ENCODE measurements at places on chromosomes 4 and X.

DNA sequence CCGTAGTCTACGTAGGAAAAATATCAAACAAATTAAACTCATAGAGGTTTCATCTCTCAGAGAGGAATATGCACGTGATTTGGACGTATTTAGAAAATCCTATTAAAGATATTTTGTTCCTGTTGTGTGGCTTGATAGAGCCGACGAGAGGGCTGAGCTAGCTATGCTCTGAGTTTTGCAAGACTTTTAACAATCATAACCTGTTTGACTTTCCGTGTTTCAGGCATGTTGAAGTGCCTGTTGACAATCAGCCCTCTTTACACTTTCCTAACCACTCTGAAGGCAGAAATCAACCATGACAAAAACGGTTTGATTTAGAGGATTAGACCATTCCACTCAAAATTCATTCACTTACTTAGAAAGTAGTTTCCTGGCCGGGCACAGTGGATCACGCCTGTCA lies 297.3 kb downstream of the ASMT start:
- DNase-seq = no peak

DNA sequence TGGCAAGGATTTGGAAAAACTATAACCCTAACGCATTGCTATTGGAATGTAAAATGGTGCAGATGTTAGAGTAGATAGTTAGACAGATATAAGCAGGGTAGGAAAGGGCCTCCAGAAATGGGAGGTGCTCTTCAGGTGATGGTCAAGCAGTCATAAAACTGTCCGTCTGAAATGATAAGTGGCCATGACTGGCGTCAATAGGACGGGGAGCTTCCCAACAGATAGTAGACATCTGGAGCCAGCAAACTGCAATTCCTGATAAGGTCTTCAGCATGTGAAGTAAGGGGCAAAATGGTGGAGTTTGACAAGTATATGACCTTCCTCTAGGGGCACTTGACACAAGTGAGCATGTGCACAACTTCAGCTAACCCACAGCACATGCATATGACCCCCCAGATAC lies 250.4 kb downstream of the MAGEB5 start:
- DNase-seq = no peak

GRCh38 chrX:30649859-30650258 lies 3.4 kb upstream of the GK start:
- DNase-seq = no peak

GRCh38 chr4:90621080-90621479 lies 493.9 kb downstream of the CCSER1 start:
- no peak for DNase-seq

- no peak for DNase-seq
These were observed 28.8 kb downstream of the CHRNA9 start for GRCh38 chr4:40363945-40364344.

DNA sequence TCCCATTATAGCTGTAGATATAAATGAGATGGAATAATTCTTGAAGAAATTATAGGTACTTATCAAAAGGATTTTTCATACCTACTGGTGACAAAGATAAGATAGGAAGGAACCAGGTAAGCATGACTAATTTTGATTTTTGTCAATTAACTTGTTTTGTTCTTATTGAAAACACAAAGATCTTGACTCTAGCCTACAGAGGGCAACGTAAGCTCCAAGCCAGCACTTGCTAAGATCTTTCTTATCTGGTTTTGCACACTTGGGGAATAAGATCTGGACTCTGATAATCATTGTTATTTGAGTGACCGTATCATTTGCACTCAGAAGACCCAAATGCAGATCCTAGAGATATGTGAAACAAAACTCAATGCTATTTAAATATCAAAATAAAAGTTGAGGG lies 223.4 kb downstream of the VEGFC start:
- no peak for DNase-seq

DNA sequence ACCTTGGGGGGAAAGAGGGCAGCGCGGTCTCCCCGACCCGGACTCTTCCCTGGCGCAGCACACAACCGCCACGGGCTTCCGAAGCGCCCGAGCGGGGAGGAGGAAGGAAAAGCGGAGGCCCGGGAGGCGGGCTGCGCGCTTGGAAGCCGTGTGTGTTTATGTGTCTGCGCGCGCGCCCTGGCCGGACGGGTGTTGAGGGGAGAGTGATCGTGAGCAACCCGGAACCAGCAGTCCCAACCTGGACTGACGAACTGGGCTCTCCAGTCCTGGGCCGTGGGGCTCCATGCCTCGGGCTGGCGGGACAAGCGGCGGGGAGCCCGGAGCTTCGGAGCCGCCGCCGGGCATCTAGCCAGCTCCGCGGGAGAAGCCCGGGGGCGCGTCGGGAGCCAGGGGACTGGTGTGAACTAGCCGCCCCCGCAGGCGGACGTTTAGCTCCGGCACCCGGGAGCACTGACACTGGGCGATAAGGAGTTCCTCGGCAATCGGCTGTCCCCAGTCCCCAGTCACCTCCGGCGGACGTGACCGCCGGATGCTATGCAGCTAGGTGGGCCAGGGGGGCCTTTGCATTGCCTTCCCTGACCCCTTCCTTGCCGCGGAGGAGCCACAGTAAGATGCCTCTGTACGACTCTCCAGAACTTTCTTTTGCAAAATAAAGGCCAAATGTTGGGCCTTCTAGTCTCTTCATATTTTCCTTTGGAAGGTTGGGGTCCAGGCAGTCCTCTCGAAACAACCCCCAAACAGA lies 74.8 kb upstream of the BCOR start:
- DNase-seq = no peak

DNA sequence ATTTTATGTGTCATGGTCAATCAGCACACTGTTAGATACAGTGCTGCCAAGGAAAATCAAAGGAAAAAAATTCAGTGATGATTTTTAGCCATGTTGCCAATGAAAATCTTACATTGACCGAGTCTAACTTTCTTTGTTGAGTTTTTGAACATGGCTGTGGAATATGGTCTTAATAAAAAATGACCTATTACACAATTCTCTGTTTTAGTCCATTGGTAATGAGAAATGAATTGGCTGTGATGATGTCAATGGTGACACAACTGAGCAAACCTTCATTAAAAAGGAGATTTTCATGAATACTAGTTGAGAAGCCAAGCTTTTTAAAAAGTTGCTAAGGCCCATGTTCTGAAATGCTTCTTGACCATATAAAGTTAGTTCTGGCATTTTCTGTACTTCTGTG lies 225.9 kb upstream of the GYPA start:
- no peak for DNase-seq

- DNase-seq = no peak
These were observed 64.0 kb downstream of the SMAD1 start for GRCh38 chr4:145545538-145546174.

- DNase-seq = no peak
These were observed 60.6 kb downstream of the POLR2B start for GRCh38 chr4:57039345-57039744.

DNA sequence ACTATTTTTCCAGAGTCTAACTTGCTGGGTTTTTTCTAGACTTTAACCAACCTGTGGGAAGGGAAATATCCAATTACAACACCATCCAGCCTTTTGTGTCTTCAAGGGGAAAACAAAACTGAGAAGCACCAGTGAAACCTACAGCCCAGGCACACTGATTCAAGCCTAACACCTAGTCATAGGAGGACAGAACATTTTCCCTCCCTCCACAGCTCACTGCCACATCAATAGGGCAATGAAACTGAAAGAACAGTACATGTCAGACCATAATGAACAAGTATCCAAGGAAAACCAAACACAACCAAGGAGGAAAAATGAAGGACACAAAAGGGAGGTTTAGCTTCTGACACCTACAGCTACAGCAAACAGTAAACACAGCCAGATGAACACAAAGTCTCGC lies 17.6 kb downstream of the MAGEA8 start:
- no peak for DNase-seq

DNA sequence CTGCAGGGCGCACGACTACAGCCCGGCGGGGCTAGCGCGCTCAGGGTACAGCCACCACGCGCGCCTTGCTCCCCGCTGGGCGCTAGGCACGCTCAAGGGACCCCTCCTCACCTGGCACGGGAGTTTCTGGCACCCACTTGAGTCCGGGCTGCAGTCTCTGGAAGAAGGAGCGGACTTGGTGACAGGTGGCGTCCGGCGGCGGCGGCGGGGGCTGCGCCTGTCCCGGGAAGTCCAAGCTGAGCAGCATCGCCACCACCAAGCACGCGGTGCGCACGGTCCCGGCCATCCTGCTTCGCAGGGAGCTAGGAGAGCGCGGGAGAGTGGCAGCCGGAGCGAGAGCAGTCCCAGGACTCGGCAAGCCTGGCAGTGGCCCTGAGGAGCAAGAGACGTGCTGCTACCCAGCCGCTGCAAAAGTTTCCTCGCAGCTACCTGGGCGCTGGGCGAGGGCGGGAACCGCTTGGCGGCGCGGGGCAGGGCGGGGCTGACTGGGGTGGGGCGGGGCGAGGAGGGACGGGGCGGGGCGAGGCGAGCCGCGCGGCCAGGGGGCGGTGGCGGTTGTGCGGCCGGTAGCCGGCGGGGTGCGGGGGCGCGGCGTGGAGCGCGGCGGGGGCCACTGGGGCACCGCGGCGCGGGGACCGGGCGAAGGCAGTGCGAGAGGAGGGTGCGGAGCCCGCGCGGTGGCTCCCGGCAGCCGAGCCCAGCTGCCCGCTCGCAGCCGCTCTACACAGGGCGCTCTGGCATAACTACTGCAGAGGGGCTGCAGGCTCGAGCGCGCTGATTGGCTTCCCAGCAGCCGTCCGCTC lies at the start of gene GPC3:
Gene GPC3, minus strand, starts transcription at position 431 of the 803 bp plus-strand sequence.
- DNase-seq = no peak

DNA sequence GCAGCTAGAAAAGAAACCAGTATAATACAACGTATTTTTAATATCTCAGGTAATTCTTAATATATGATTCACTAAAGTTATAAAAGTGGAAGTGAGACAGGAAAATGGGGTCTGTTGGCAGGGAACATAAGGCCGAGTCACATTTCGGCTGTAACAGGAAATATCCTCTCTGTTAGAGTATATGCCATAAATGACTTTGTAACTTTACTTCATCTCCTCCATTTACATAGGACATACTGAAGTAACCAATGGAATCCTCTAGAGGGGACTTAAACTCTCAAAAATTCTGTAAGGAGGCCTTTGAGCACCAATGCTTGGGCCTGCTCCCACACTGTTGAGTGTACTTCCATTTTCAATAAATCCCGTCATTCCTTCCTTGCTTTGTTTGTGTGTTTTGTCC lies 71.3 kb downstream of the ANKRD17 start:
- no peak for DNase-seq

DNA sequence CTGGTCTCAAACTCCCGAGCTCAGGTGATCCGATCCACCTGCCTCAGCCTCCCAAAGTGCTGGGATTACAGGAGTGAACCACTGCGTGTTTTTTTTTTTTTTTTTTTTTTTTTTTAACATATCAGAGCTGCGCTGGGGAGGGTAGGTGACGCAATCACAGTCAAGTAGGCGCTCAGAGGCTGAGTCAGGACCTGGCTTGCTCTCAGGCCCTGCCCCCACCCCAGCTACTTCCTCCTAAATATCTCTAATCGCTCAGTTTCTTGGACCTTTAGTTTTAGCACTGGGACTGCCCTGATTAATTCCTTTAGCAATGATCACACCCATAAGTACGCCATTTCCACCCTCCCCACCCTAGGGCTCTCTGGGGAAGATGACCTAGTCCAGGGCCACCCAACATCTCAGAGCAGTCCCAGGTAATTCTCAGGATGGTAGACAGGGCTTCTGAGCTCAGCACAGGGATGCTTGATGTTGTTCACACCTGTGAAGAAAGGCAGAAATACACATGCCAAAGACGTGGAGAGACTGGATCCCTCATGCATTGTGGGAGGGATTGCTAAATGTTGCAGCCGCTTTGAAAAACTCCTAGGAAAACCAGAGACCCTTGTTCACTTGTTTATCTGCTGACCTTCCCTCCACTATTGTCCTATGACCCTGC lies 50.2 kb downstream of the DDX3X start:
- DNase-seq = peak; percentile 9

GRCh38 chr4:187685247-187685646 lies 310.3 kb upstream of the ZFP42 start:
- no peak for DNase-seq

- no peak for DNase-seq
These were observed 5.1 kb downstream of the AFF1 start for GRCh38 chr4:86939729-86940575.

DNA sequence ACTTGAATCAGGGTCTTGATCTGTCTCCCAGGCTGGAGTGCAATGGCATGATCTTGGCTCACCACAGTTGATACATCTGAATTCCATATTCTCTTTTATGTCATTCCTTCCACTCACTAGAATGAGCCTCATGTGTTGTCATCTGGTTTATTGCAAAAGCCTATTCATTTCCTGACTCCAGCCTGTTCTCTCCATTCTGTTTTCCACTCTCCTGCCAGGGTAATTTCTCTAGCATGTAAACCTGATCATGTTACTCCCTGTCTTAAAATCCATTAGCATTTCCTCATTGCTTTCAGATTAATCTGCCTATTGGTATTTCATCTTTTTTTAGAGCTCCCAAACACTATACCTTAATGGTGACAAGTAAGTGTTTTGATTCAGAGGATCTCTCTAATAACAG lies 4.3 kb upstream of the DDX60L start:
- no peak for DNase-seq

DNA sequence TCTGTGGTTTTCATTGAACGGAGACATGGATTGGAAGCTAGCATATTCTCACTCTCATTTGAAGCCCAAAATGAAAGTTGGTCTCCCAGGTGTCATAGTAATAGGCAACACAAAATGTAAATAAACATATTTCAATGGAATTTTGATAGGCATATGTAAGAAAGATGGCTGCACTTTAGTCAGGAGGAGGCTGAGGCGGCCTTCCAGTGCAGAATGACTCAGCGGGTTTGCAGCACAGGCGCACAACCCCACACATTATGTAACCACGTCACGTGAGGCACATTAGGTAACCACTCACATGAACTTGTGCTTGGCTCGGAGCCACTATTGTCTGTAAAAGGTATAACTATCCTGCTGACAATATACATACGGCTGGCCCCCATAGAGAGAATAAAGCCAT lies 381.7 kb downstream of the GPAT3 start:
- DNase-seq = no peak

DNA sequence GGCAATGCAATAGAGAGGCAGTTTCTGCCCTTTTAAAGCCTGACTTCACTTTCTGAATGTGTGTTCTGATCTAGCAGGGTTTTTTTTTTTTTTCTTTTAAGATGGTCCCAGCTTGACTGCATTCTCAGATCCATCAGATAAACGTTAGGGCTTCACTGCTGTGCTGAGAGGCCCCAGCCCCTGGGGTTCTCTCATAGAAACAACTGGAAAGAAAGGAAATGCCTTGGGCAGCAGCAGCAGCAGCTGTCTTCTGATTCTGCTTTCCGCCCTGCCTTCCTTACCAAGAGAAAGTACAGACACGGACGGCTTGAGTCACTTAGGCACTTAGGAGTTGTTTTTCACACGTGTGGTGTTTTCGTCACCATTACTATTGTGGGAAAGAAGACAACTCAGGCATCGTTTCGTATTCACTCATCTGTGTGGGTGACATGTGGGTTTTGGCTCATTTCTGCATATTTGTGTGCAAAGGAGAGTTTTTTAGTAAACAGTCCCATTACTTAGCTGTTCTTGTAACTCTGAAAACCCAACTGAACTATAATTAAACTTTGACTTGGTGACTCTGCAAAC lies 172.0 kb downstream of the PTTG2 start:
- DNase-seq = peak; percentile 15

Measured in activated T-helper 1 cell treated with anti-CD3 and anti-CD28 coated beads, Interleukin-2, amount 50 U/mL, for 16 hours (primary cell).